CD4-positive, alpha-beta T cell treated with Interleukin-6 at 100 ng/mL for 8 hours (primary cell): ENCODE measurements at places on chromosomes 2 and 18.

DNA sequence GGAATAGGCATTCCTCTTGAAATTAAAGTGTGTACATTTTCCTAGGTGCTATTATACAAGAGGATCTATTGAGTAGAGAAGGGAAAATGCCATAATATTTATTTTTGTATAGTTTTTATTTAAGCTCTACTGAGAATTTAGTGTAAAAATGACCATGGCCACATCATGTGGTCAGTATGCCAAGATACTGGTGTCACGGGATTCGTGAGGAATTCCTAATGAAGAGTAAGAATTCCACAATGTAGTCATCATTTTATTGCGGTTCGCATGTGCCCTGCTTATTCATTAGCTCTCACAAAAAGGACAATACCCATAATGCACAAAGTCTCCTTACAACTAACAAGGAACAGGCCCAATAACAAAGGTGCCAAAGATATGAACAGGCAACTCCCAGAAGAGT, 39.3 kb upstream of the PARD3B start:
- DNase-seq = no peak

GRCh38 chr18:30186245-30186644, 856.3 kb downstream of the DSC3 start:
- DNase-seq = no peak

GRCh38 chr2:219664944-219665343, 37.5 kb downstream of the SLC4A3 start:
- DNase-seq = no peak

DNA sequence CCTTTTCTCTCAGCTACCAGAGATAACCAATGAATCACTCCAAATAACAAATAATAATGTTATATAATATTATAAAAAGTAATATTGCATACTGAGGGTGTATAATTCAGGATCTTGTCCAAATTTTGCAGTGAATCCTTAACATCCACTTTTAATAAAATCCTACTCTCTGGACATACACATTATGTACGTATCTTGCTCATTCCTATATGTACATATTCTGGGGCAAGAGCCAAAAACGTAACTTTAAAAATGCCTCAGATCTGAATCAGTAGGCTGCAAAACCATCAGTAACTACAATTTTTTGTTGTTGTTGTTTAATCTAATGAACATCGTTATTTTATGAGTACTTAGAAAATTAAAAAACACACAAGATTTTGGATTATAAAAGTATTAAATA, 65.3 kb downstream of the SMAD2 start:
- DNase-seq = no peak

- no peak for DNase-seq
These were observed 125.6 kb upstream of the PKDCC start for GRCh38 chr2:41922177-41922576.

DNA sequence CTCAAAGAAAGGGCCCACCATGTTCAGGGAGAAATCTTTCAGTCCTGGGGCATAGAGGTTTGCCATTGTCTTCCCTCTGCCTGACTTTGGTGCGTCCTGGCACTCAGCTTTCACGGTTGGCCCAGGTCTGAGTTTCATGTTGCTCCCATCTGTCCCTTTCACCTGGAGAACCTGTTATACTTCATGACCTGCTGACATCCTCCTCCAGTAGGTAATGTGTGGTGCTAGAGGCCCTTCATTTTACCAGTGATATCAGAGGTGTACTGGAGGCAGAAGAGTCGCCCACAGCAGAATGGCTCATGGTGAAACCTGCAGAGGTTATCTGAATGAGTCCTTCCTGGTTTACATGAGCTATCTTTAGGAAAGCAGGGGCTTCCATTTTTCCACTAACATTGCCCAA, 128.8 kb upstream of the DLX2 start:
- DNase-seq = no peak

DNA sequence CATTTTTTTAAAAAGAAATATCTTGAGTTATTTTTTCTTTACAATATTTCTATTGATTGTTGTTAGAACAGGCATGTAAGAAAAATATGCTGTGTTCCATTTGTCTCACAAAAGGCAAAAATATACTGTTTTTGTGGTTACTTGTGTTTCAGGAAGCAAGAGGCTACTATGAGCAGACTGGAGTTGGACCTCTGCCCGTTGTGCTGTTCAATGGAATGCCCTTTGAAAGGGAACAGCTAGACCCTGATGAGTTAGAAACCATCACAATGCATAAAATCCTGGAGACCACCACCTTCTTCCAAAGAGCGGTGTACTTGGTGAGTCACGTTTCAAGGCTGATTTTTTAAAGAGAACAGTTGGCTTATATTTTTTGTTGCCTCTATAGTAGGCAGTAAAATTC, 54.7 kb downstream of the UGGT1 start:
- DNase-seq = no peak
